ENCODE measurements at places on chromosomes 7 and 10. TPM values are rescaled to one million over a fixed set of nuclear protein-coding genes. Genes with fewer than 3 reads are reported as not detected.

DNA sequence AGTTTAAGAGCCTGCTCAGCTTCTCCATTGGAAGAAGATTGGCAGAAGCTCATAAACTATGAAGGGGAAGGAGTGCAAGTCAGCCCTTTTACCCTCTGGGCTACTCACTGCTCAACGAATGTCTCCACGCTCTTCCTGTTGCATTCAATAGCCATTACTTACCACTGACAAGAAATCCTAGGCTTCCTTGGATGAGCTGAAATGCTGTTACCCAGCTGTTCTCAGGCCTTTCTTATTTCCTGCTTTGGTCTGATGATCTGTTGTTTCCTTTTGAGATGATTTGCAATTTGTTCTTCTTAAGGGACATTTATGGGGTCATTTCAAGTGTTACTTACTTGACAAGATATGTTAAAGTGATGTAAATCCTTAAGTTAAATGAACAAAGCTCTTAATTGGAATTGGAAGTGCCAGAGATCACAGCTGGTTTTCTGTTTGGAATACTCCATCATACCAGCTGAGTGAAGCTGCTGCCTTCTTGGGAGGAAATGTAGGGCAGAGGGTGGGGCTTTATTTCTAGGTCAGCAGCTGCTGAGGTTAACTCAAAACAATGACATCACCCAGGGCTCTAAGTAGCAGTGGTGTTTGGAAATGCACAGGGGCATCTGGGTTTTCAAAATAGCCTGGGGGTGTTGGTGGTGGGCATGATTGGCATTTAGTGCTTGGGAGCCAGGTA, 170.0 kb downstream of the PRKCQ start:
- DNase-seq = peak; percentile 86

Gene SPDYE11
- not detected for total RNA-seq

- no peak for DNase-seq
Observed at GRCh38 chr7:6709808-6710207, 3.1 kb upstream of the ZNF12 start.

DNA sequence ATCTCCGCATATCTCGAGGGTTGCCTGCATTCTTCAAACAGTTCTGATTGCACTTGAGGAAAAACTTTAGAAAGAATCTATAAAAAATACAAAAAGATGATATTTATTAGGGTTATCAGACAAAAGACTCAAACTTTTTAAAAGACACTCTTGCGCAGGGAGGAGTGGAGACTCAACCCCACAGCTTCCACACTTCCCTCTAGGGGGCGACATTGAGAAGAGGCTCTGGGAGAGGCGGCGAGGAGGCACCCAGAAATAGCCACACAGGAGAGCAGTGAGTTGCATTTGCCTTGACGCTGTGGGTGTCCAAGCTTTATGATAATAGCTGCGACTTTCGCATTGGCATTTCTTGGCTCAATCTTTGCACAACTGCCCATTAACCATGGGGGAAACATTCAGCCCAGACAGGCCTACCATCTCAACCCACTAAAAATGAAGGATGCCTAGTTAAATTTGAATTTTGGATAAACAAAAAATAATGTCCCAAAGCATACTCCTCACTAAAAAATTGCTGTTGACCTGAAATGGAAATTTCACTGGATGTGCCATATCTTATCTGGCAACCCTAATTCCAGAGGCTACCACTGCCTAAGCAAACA, 86.2 kb downstream of the EBF3 start:
- DNase-seq = peak; percentile 83

GRCh38 chr7:44621034-44621749, 14.8 kb downstream of the OGDH start:
- DNase-seq = no peak

GRCh38 chr10:46299536-46300369, 13.0 kb downstream of the ANTXRL start:
- DNase-seq = no peak

DNA sequence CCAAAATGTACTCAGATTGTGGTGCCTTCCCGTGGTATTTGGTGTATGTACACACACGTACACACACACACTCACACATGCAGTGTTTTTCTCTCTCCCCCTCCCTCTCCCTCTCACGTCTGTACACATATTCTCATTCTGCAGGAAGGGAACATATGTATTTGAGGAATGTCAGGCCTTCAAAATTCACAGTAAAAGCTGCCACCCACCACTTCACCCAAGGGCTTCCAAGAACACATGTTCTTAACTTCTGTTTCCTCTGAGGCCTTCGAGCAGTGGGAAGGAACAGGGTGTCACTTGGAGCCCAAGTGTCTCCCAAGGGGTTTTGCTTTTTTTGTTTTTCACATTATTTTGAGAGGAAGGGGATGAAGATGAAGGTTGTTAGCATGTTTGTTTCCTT, 198.9 kb downstream of the TCF7L2 start:
- no peak for DNase-seq

Gene GPR15LG
- not detected for total RNA-seq

DNA sequence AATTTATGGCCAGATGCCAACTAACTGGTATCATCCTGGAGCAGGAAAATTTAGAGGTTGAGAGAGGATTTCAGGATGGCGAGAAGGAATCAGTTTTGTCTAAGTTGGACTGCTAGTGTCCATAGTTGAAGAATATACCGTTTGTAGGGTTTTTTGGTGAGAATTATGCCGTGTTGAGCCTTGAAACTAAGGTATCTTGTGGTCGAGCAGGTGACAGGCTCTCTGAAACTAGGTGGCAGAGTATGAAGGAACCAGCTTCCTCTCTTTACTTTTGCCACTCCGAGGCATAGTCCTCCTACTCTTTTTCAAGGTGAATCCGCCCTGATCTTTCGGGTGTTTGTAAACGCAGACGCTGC, 9.7 kb downstream of the MDFIC start:
- peak; percentile 79 for DNase-seq

Gene KLF14
- not detected for total RNA-seq

- DNase-seq = no peak
Observed at GRCh38 chr7:140206616-140207389, 30.0 kb upstream of the KDM7A start.

- no peak for DNase-seq
Observed at GRCh38 chr10:51445588-51445987, 253.8 kb downstream of the CSTF2T start.

DNA sequence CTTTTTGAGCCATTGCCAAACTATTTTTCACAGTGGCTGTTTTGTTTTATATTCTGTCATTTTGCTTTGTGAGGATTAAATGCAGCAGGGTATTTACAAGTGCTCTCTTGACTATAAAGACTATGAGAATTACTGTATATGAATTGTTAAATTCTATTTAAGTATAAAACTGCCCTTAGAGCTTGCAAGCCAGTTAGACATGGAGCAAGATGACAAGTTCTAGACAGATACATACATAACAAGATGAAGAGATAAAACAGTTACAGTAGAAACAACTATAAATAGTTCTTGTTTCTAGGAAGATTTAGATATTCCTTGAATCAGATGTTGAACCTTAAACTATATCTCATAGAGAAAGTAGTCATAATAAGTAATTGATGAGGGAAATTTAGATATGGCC, 60.6 kb downstream of the DNAH11 start:
- DNase-seq = no peak

Gene CYP26C1
- 0.07 TPM for total RNA-seq

DNA sequence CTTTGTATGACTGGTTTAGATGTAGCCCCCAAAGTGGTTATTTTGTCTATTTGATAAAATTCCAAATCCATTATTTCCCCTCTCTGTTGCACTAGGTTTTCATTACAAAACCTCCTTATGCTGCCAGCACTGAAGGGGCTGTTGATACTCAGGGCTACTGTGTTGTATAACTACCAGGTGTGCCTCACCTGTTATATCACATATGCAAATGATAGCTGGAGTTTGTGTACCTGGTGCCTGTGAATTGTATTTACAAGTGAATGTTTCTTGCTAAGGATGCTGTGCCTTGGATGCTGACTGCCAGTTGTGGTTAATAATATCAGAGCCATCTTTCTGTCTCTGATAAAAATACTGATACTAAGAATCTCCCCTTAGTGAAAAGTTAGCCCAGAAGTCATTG, 84.8 kb upstream of the CCDC6 start:
- peak; percentile 18 for DNase-seq

GRCh38 chr10:125605167-125605566, 77.8 kb downstream of the TEX36 start:
- DNase-seq = no peak

Gene GOLGA7B
- total RNA-seq = 0.33 TPM

DNA sequence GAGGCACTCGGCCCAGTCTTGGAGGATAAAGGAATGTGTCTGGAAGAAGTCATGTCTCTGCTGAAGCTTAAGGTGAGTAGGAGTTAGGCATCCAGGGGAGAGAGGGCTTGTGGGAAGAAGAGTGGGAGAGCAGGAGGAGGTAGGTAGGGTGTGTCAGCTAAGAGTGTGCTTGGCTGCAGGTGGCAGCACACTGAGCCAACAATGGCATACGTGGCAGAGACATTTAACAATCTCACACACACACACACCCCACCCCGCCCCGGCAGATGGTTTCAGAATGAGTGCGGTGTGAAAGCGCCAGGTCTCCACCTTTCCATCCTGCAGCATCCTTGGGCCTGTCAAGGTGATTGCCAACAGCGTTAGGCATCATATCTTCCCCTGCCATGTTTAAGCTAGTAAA, 11.2 kb upstream of the ARPC1A start:
- peak; percentile 73 for DNase-seq

DNA sequence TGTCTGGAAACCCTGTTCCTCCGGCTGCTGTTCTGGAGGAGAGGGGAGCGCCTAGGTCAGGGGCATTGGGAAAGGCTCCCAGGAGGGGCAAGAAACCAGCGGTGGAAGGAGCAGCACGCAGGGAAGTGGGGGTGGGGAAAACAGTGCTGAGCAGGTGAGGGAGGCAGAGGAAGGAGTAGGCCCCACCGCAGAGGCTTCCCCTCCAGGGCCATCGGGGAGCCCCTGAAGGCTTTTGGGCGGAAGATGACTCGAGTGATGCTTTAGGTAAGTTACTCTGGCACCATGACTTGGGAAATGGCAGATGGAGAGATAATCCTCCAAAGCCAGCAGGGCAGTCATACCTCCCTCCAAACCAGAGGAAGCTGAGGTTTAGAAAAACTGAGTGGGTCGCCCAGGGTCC, 106.5 kb upstream of the ANLN start:
- DNase-seq = peak; percentile 60

Gene OGDHL
- total RNA-seq = 0.89 TPM

- peak; percentile 71 for DNase-seq
Observed at GRCh38 chr7:93146472-93147141, 1.6 kb downstream of the SAMD9L start.

Gene PON2
- total RNA-seq = 3.7 TPM

Gene AMZ1
- total RNA-seq = not detected

DNA sequence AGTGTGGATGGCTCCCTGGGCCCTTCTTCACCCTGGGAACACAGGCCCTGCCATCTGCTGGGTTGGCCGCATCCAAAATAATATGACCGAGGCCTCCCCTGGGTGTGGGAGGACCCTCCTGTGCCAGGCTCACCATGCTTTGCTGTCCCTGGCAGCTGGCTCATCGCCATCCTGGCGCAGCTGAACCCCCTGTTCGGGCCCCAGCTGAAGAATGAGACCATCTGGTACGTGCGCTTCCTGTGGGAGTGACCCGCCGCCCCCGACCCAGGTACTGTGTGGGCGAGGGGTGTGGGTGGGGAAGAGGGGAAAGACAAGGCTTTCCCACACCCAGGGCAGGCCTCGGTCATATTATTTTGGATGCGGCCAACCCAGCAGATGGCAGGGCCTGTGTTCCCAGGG, 4.8 kb downstream of the ATP6V0E2 start:
- DNase-seq = no peak

DNA sequence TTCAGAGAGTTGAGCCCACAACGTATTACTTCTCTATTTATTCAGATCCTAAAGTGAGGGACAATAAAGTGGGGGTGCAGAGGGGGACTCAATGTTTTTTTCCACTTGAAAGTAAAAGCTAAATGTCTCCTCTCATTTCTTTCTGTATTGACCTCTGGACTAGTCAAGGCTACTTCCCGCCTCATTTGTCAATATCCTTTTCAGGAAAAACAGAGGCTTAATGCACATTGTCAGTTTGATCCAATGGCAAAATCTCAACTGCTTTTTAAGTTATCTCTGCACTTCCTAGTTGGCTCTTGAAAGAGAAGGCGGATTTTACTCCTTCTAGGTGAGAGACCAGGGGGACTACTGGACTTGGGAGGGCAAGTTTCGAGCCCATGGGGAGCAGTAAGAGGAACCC, 56.4 kb downstream of the HIPK2 start:
- DNase-seq = no peak

- DNase-seq = no peak
Observed at GRCh38 chr7:4769761-4770160, 5.7 kb upstream of the AP5Z1 start.

- no peak for DNase-seq
Observed at GRCh38 chr7:31875424-31875823, 188.4 kb downstream of the PPP1R17 start.

All from activated CD4-positive, alpha-beta T cell treated with anti-CD3 and anti-CD28 coated beads, Interleukin-2, amount 10 ng/mL, durations not matched to agents 24 days and 14 days (primary cell).